ENCODE measurements at places on chromosomes 3 and 15. TPM values are rescaled to one million over a fixed set of nuclear protein-coding genes. Genes with fewer than 3 reads are reported as not detected.
A peak's percentile ranks its signal among the peaks of the same experiment; 100 is the strongest.

Gene CHRNA7
- polyA plus RNA-seq, result 1.3 TPM

DNA sequence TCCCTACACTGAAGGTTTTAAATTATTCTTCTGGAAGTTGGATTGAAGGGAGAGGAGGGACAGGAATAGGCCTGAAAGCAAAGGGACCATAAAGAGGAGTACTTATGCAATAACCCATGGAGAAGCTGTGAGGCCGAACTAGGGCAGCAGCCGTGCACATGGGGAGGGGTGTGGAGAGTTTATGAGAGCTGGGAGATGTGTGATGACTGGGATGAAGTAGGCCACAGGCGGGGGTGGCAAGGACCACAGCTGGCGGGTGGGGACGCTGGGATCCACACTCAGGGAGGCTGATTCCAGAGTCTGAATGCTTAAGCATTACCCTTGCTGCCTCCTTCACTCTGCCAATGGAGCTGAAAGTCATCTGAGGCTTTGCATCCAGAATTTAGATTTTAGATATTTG, 123.8 kb downstream of the ARNT2 start:
- no peaks in the 10 kb centered on the region for H3K4me1 ChIP-seq
- H3K36me3 ChIP-seq, result no peaks in the 10 kb centered on the region
- H3K27ac ChIP-seq, result no peak overlapping the region
- no peak for DNase-seq

DNA sequence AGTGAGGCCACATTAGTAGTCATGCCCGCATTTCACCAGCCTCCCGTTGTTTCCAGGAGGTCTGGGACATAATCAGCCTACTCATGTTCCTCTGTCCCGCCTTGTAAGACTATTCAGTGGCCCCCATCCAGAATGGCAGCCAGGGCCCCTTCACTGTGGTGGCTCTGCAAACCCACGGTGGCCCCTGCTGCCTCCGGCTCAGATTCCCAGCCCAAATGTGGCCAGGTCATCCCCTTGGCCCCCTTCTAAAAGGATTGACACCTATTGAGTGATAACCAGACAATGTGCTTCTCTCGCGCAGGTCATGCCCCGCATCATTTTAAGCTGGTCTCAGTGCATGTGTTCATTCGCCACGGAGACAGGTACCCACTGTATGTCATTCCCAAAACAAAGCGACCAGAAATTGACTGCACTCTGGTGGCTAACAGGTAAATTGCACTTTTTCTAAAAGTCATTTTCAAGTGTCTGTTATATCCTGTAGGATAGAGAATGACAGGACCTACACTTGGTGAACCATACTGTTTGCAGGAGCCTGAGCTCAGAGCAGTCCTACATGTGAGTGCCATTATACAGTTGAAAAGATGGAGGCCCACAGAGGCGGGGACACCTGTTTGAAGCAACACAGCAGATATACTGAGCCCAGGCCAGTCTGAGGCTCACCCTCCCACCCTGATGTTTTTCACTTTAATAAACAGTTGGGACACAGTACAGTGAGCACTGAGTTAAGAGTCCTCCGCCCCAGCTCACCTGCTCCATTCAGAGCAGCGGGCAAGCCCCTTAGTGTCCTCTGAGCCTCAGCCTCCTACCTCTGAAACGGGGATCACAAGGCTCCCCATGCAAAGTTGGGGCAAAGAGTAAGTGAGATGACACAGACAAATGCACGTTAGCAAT, 47.7 kb downstream of the PXYLP1 start:
- H3K27ac ChIP-seq, result no peak overlapping the region
- peak; percentile 50 for DNase-seq
- H3K4me3 ChIP-seq, result no peak overlapping the region
- peaks cover 14% of the 10 kb centered on the region for H3K4me1 ChIP-seq
- H3K36me3 ChIP-seq, result peaks cover 10% of the 10 kb centered on the region
- no peaks in the 10 kb centered on the region for H3K27me3 ChIP-seq

DNA sequence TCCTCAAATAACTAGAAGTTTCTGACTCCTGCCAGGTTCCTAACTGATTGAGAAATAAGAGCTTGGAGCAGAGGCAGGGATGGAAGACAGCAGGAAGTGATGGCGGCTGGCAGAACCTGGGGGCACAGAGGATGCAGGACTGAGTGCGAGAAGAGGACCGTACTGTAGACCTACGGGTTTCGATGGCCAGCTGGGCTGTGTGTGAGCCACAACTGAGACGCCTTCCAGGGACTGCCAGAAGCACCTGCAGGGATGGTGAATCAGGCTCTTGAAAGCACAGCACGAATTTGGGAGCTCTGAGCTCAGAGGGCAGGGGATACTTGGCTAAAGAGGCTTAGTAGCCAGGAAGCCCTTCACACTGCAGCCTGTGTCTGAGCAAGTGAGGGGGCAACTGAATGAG, 165.6 kb downstream of the ABHD5 start:
- H3K27me3 ChIP-seq, result peaks cover 20% of the 10 kb centered on the region
- no peak overlapping the region for H3K27ac ChIP-seq
- H3K4me1 ChIP-seq, result no peaks in the 10 kb centered on the region
- no peak for DNase-seq
- H3K4me3 ChIP-seq, result no peak overlapping the region

DNA sequence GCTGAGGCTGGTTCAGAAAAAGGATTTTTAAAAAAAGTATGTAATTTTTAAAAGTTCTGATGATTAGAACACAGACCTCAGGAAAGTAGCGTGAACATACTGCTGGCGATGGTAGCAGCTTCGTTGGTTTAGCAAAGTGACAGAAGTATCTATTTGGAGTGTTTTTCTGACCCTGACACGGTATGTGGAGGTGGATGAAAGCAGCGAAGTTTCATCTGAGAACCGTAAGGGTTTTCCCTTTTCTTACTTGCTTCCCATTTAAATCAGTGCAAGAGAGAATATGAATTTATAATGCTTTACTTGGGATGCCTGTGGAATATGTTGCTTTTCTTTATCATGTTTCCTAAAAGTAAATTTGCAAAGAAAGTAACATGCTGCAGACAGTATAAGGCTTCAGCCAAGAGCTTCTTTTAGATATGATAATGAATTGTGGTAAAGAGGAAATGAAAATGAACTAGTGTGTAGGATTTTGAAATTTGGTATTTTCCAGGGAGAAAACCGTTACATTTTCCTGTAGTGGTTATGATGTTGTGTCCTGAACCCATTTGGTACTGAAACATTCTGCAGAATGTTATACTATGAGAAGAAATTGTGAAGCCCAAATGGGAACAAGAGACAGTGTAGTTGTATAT, 3.9 kb downstream of the CHST2 start:
- DNase-seq, result no peak
- H3K27me3 ChIP-seq, result no peaks in the 10 kb centered on the region
- H3K27ac ChIP-seq, result no peak overlapping the region
- peaks cover 30% of the 10 kb centered on the region for H3K4me1 ChIP-seq
- H3K4me3 ChIP-seq, result peak overlapping the region; percentile 54
- H3K36me3 ChIP-seq, result no peaks in the 10 kb centered on the region

DNA sequence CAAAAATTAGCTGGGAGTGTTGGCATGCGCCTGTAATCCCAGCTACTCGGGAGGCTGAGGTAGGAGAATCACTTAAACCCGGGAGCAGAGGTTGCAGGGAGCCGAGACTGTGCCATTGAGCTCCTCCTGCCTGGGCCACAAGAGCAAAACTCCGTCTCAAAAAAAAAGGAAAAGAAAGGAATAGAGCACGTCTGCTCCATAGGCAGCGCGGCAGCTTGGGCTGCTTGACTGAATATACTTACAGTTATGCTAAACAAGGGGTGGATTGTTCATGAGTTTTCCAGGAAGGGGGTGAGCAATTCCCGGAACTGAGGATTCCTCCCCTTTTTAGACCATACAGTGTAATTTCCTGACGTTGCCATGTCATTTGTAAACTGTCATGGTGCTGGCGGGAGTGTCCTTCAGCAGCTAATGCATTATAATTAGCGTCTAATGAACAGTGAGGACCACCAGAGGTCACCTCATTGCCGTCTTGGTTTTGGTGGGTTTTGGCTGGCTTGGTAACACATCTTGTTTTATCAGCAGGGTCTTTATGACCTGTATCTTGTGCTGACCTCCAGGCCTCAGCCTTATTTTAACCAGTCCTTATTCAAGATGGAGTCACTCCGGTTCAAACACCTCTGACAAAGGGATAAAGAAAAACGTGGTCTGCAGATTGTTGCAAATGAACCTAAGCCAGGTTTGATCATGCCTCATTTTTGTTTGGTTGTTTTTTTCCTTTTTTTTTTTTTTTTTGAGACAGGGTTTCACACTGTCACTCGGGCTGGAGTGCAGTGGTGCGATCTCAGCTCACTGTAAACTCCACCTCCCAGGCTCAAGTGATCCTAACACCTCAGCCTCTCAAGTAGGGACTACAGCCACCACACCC, 24.9 kb upstream of the SENP5 start:
- H3K4me1 ChIP-seq, result no peaks in the 10 kb centered on the region
- no peaks in the 10 kb centered on the region for H3K36me3 ChIP-seq
- no peak for DNase-seq
- H3K27ac ChIP-seq, result no peak overlapping the region
- H3K27me3 ChIP-seq, result no peaks in the 10 kb centered on the region

Gene ZNF501
- 2.2 TPM for polyA plus RNA-seq

Gene ATP13A5
- not detected for polyA plus RNA-seq

DNA sequence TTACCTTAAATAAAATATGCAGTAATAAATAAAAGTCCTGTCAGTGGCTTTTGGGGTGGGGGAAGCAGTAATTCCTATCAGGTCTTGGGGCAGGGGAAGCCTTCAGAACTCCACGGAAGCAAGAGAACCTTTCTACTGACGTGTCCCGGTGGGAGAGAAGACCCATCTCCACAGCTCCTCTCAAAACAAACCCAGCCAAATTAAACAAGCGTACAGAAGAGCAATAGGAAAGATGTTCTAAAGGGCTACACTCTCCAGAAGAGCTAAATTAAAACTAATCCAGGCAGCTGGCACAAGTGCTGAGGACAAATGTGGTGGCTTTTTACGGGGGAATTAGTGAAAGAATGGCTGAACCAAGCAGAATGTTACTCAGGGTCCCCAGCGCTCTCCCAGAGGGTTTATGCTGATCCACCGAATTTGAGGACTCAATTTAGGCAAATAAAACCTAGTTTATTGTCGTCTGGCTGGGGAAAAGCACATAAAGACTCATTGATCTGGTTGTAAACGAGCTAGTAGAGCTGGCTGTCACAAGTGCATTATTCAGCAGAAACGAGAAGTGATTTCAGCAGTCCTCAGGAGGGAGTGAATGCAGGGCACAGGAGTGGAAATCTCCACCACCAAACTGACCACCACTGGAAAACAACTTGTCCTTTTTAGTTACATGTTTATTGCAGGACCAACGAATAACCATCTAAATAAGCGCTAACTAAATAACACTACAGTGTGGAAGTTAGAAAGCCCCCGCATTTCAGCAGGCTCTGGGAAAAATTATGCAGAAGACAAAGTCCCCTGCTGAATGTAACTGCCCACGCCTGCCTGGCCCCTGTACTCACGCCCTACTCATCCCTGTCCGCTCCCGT, 13.5 kb downstream of the BFSP2 start:
- no peak for DNase-seq
- no peaks in the 10 kb centered on the region for H3K4me1 ChIP-seq
- no peaks in the 10 kb centered on the region for H3K36me3 ChIP-seq

Gene ST3GAL6
- 0.37 TPM for polyA plus RNA-seq

Gene MESP2
- polyA plus RNA-seq, result not detected

DNA sequence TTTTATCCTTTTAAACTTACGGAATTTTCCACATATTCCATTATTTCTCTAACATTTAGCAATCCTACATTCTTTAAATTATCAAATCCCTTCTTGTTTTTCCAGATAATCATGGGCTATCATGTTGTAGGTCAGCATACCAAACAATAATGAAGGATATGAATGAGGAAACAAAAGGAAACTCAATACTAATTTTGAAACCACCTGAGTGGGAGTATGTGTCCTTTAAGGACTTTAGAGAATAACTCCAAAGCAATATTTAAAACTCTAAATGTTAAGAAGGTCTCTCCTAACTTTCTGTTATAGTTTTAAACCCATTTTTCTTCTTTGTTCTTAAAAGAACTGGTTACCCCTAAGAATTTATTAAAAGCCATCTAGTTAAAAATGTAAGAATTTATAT, 43.0 kb downstream of the TP53BP1 start:
- no peaks in the 10 kb centered on the region for H3K36me3 ChIP-seq
- no peaks in the 10 kb centered on the region for H3K27me3 ChIP-seq
- no peak overlapping the region for H3K4me3 ChIP-seq
- H3K27ac ChIP-seq, result no peak overlapping the region
- H3K4me1 ChIP-seq, result no peaks in the 10 kb centered on the region
- DNase-seq, result no peak

Gene SLC24A1
- polyA plus RNA-seq, result 2.3 TPM

GRCh38 chr3:113630956-113631542, 65.4 kb downstream of the USF3 start:
- no peak overlapping the region for H3K27ac ChIP-seq
- no peak for DNase-seq
- no peaks in the 10 kb centered on the region for H3K27me3 ChIP-seq
- H3K4me1 ChIP-seq, result no peaks in the 10 kb centered on the region
- H3K4me3 ChIP-seq, result no peak overlapping the region

Gene SLC35G2
- not detected for polyA plus RNA-seq

GRCh38 chr3:194596906-194597305, 36.3 kb downstream of the TMEM44 start:
- no peak for DNase-seq
- H3K4me3 ChIP-seq, result no peak overlapping the region
- no peaks in the 10 kb centered on the region for H3K36me3 ChIP-seq
- H3K27me3 ChIP-seq, result no peaks in the 10 kb centered on the region
- no peak overlapping the region for H3K27ac ChIP-seq

GRCh38 chr15:88605189-88606069, 15.7 kb upstream of the AEN start:
- DNase-seq, result no peak
- peaks cover 17% of the 10 kb centered on the region for H3K4me1 ChIP-seq
- no peak overlapping the region for H3K4me3 ChIP-seq
- no peaks in the 10 kb centered on the region for H3K36me3 ChIP-seq

Gene SERINC4
- 1.2 TPM for polyA plus RNA-seq

DNA sequence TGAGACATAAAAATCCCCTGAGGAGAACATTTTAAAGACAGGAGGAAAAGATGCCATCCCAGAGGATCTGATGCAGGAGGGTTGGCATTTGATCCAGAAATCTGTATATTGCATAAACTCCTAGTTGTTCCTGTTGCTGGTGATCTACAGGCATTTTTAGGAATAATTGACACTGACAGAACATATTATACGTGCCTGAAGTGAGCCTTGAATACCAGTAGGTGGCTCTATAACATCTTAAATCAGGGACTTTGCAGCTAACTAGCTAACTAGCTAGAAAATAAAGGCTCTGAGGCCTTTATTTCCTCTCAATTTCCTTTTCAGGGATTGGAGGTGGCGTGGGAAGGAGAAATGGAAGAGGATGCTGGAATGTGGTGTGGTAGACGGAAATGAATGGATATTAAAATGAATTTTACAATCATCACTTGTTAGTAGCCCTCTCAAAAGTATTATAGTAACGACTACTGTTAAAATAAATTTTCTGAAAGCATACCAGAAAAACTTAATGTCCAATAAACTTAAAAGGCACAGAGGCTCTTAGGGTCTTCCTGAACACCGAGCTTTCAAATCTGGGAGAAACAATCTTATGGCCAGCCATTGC, 73.8 kb upstream of the ZBED2 start:
- H3K27ac ChIP-seq, result peak overlapping the region; percentile 79
- no peak for DNase-seq
- H3K27me3 ChIP-seq, result no peaks in the 10 kb centered on the region
- no peak overlapping the region for H3K4me3 ChIP-seq
- H3K36me3 ChIP-seq, result no peaks in the 10 kb centered on the region
- peaks cover 42% of the 10 kb centered on the region for H3K4me1 ChIP-seq

GRCh38 chr15:66698971-66699370, 3.1 kb upstream of the SMAD6 start:
- H3K36me3 ChIP-seq, result no peaks in the 10 kb centered on the region
- peaks cover 2% of the 10 kb centered on the region for H3K27me3 ChIP-seq
- no peak overlapping the region for H3K27ac ChIP-seq
- no peak overlapping the region for H3K4me3 ChIP-seq
- DNase-seq, result no peak

All from CD4-positive, CD25-positive, alpha-beta regulatory T cell (primary cell).